ENCODE measurements at places on chromosomes 5 and 9.

DNA sequence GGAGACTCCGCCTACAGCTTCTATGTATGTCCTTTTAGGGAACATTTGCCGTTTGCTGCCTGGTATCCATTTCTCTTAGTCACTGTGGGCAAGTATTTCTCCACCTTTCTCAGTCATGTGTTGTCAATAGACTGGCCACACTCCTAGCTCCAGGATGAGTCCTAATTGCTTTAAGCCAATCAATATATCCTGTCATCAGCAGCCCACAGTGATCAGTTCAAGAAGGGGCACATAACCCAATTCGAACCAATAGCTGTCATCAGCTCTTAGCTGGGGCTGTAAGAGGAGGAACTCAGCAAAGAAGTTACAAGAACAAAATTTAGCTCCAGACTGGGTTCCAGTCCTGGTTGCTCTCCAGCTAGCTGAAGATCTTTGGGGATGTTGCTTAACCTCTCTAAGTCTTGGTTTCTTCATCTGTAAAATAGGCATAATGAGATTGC, 70.7 kb upstream of the MAN2A1 start:
- no peak for DNase-seq

- no peak for DNase-seq
These were observed 1127.5 kb downstream of the TAF11L14 start for GRCh38 chr5:18761801-18762200.

DNA sequence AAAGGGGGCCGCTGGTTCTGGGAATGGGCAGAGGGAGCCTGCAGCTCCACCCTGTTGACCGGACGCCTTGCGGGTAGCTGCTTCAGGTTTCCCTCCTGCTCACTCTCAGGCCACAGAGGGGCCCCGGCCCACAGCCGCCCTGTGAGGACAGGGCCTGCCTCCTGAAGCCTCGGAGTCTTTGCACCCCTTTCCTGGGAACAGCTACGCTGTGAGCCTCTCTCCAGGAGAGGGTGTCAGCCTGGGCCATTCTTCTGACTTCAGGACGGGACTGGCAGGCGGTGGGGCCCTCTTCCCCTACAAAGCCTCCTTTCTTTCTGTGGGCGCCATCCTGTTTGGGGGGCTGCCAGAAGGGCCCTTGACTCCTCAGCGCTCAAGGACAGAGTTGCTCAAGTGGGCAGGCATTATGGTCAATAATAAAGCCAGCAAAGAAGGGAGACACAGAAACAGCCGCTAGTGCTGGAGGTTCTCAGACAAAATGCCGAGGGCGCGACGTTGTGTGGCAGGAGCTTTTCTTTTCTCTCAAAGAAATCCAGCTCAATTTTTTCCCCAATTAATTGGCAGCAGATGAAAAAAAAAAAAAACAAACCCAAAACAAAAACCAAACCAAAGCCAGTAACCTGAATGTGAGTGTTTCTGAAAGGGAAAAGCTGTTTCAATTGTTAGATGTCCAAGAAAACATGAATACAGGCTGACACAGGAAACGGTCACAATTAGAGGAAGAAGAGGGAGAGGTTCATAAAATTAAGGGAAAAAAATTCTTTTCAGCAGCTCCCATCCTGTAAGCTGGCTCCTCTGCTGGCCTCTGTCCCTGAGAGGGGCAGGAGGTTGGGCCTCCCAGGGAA, 12.8 kb upstream of the SLC25A51 start:
- no peak for DNase-seq

DNA sequence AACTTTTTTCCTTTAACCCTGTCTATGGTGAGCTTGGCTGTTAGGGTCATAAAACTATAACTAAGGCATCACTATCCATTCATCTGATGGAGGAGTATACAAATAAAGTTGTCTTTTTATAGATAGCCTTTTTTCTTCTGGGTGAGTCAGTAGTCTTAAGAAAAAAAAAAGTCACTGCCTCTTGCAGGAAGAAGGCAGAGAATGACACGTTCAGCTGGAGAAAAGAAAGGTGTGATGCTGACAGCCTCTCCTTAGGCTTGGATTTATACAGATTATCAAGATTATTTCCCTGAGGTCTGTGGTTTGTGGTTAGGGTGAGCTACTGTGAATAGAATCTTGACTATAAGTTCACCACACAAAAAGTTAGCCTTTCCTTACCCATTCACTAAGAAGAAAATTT, 23.0 kb downstream of the EPB41L4B start:
- DNase-seq: no peak

DNA sequence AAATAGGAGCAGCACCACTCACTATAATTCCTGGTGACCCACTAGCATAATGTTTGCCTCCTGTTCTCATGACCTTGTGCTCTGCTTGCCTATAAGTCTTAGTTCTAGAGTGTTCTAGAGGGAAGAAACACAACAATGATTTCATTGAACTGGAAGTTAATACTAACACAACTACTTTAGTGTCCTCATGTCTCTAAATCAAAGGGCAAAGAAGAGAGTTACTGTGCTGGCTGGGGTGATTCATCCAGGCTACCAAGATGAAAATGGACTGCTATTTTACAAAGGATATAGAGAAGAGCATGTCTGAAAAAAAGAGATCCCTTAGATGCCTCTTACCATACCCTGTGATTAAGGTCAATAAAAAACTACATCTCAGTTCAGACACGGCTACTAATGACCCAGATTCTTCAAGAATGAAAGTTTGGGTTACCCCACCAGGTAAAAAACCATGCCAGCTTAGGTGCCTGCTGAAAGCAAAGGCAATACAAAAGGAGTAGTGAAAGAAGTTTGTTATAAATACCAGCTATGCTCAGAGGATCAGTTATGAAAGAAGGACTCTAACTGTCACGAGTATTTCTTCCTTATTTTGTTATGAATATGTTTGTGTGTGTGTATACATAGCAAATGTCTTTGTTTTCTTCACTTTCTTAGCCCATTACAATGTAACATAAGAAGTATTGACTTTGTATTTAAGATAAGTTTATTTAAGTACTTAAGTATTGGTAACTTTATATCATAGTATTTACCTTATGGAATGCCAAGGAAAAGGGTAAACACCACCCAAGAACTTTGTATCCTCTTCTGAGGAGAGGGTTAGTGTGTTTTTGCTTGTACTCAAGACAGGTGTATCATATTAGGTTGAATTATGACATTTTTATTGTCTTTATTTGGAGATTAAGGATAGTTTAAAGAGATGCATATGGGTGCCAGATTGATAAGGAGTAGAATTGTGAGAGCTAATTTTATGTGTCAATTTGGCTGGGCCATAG, 314.1 kb upstream of the PTGER4 start:
- no peak for DNase-seq

DNA sequence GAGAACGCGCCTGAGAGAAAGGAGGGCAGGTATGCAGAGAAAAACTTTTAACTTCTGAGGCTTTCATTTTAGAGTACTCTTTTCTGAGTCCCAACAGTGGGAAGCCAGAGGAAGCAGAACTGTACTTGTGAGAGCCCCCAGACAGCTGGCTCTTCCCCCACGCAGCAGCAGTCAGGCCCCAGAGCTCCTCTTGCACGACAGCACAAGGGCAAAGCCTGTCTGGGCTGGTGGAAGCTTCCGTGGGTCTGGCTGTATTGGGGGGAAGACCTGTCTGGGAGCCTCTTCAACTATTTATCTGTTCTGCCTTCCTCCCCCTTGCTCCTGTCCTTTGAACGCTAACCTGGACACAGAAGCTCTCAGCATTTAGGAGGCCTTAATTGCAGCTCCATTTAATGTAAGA, 68.2 kb downstream of the THBS4 start:
- no peak for DNase-seq

GRCh38 chr9:90801973-90802322, 329 bp downstream of the SYK start:
- no peak for DNase-seq

DNA sequence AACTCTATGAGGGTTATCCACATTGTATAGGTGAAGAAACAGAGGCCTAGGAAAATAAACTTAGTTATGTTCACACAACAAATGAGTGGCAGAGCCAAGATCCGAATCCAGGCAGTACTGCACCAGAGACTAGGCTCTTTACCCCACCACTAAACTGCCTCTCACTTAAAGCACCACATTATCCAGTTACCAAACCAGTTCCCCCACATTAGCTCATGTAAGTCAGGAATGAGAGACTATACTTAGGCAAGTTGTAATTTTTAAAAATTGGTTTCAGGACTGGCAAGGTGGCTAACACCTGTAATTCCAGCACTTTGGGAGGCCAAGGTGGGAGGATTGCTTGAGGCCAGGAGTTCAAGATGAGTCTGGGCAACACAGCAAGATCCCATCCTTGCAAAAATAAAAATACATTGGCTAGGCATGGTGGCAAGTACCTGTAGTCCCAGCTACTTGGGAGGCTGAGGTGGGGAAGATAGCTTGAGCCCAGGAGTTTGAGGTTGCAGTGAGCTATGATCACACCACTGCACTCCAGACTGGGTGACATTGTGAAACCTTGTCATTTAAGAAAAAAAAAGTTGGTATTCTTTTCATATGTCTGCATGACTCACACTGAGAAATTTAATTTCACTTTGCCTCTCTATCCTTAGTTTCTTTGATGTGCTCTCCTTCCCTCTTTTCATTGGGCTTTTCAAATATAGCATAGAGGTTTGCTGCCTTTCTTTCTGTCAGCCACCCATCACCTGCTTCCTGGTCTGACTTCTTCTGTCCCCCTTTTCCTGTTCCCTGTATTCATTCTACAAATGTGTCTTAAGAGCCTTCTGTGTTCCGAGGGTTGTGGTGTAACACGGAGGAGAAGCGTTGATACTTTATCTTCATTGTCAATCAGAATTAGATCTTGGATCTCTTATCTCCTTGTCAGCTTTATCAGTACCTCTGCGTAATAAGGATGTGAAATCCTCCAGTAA, 64.7 kb downstream of the ERMP1 start:
- DNase-seq: no peak

DNA sequence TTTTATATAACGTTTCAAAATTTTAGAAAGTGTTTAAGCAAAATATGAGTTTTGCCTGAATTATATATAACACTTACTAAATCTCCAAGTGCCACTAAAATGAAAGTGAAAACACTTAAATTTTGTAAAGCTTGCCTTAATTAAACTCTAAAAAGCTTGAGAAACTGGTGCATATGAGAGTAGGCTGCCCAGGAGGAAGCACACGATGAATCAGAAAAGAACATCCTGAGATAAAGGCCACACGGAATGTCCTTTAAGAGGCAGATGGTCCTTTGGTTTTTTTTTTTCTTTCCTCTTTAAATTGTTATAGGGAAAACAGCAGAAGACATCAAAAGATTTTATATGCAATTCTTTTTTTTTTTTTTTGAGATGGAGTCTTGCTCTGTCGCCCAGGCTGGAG, 60.3 kb downstream of the HABP4 start:
- no peak for DNase-seq

DNA sequence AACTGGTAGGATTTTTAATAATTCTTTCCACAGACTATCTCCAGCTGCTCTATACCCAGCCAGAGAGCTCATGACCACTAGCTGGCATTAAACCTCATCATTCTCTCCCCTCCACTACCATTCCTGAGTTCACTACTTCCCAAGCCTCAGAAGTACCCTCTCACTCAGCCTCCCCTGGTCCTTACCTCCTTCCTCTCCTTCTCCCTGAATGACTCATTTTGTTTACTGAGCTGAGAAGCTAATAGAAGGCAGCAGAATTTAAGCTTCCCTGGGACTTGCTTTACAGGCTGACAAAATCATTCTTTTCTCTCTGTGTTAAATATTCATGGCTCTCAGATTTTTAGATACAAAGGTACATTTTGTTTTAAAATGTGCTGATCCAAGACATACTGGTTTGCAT, 305.4 kb downstream of the TLR4 start:
- no peak for DNase-seq

DNA sequence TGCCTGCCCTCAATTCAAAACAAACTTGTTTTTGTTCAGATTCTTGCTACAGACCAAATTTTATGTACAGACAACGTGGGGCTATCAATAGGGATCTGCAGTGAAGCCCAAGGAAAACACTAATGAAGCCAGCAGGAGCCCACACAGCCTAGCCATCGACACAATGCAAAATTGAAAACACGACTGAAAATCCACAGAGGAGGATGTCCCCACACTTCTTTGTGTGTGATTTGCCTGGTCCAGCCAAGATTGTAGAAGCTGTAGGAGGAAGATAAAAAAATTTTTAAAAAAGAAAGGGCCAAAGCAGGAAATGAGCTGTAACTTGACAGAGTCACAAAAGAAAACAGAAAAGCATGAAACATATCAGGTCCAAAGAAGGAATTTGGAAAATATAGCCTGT, 34.8 kb downstream of the HTR4 start:
- no peak for DNase-seq

GRCh38 chr9:75186767-75187380, 98.6 kb downstream of the OSTF1 start:
- DNase-seq: no peak

- DNase-seq: no peak
These were observed 388.8 kb downstream of the CDK5RAP2 start for GRCh38 chr9:120191141-120191540.

- DNase-seq: no peak
These were observed 56.5 kb downstream of the PTTG1 start for GRCh38 chr5:160478163-160478562.

GRCh38 chr5:149271716-149272563, at the start of gene AFAP1L1:
Gene AFAP1L1 (plus strand): TSS chr5:149271859. CDS start chr5:149271969, 110 bp downstream.
- no peak for DNase-seq

- no peak for DNase-seq
These were observed 289.3 kb downstream of the FANCC start for GRCh38 chr9:95027914-95028852.

- DNase-seq: no peak
These were observed 428.4 kb downstream of the KDM4C start for GRCh38 chr9:7186175-7186574.

- DNase-seq: no peak
These were observed 729 bp upstream of the TMEM38B start for GRCh38 chr9:105693435-105694189.

DNA sequence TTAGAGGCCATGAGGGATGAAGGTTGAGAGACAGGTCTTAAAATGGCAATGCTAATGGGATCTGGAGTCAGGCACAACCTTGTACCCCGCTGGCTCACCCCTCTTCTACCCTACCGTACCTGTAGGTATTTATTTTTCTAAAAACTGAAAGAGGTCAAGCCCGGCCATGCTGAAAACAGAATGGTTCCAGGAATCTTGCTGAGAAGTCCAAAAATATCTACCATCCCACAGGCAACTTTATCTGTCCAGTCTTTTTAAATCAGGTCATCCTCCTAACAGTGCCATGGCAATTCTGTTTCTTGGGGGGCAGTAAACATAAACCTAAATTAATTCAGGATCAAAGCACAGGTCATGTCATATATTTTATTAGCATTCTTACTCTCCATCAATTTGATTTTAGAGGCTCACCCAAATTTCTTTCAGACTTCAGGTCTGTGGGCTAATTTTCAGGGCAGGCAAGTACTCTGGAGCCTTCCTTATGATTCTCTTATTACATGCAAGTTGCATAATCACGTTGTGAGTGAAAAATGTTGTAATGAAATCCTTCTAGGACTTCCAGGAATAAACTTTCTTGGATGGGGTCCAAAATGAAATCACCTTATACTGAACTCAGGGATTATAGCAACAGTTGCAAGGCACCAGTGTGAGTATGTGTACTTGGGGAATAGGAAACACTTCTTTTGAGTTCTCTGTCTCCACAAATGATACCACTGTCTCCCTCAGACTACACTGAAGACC, 102.7 kb upstream of the NREP start:
- no peak for DNase-seq

GRCh38 chr5:142486581-142486980, 161.8 kb upstream of the SPRY4 start:
- no peak for DNase-seq

- no peak for DNase-seq
These were observed 119.3 kb upstream of the DPYSL3 start for GRCh38 chr5:147629196-147629595.

GRCh38 chr9:20441711-20442423, 180.4 kb downstream of the MLLT3 start:
- DNase-seq: no peak
